ENCODE measurements at places on chromosomes 5 and 9.

DNA sequence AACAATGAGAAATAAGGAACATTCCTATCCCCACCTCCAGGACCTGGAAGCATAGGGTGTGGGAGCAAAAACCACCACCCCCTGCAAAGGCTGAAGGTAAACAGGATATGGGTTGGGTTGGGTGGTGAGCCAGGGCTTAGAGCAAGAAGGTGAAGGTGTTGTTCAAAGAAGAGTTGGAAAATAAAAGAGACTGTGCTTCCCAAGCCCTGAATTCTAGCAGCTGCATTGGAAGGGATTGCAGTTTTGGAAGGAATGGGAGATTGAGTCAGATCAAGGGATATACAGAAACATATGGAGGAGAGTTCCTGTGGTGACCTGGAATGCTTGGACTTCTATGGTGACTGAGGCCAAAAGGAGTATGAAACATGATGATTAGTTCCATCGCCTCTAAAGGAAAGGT is 24.7 kb upstream of the MTAP start:
- DNase-seq: peak; percentile 6

GRCh38 chr9:111148052-111149017 is 110.1 kb upstream of the LPAR1 start:
- DNase-seq: no peak

- DNase-seq: no peak
Measured at GRCh38 chr5:72541501-72542225, 34.5 kb upstream of the ZNF366 start.

DNA sequence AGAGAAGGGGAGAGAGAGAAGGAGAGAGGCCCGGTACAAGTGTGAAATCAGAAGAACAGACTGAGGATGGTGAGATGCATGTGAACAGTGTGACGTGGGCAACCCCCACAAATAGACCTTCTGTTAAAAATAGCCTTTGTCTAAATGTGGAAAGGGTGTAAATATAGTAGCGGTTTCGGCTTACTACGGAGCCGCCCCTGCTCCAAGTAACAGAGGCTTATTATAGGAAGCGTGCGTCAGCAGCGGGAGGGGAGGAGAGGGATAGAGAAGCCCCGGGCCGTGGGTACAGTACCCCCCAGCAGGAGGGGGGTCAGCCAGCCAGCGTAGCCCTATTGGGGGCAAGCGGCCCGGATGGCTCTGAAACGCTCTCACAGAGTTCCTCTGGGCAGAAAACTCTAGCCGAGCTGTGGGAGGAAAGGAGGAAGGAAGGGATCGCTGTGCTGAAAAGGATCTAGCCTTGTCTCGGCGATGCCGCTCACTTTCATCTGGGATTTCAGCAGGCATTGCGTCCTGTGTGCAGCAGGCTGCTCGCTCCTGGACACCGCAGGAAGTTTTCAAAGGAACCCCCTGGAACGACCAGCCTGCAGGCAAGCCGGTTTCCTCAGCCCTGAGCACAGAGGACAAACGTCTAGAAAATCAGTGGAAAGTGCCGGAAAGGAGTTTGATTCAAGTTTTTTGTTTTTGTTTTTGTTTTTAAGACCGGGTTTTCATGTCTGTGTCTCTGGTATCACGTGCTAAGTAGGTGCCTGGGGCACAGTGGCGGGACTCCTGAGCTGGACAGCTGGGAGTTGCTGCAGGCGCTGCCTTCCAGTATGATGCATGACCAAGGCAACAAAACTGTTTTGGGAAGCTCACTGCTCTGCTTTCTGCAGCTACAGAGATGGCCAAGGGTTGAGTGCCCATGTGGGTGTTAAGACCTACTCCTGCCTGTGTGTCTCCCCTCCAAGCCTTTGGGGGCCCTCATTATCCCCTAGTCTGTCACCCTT is 146.6 kb downstream of the SEC61B start:
- DNase-seq: peak; percentile 38

DNA sequence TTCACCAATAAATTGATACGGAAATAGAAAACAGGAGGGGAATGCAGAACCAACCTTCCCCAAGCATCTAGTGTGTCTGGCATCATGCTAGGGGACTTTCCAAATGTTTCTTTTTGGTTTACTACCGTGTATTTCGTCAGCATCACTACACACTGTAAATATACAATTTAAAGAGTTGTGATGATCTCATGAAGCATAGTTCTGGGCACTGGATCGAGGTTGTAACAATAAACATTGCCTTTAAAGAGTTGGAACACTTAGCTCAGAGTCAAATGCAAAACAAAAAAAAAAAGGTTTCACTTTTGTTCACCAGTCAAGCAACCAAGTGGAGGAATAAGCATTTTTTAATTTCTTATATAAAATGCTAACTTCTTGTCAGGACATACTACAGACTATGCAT is 2.9 kb upstream of the SCAI start:
- DNase-seq: no peak

DNA sequence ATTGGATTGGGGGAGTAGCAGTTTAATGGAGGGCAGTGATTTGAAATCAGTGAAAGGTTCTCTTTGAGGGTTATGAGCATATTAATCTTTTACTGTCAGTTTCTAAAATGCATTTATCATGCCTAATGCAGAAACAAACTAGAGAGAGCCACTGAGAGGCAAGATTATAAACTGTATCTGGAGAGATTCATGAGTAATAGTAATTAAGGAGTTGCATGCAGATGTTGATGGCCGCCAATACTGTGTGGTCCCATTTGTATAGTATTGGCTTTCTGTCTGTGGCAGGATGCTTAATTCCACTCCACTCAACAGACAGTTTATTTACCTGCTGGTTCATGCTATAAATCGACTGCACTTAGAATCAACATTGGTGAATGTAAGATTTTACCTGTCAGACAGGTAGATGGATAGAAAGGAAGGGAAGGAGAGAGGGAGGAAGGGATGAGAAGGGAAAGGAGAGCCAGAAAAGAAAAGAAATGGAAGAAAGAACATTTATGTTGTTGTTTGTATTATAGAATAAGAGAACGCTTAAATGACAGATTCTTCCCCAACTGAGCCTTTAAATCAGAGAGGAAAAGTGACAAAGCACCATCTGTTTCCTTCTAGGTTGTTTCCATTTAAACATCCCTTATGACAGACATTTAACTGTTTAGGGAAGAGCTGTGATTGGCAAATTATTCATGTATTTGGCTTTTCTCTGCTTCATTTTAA is 146.5 kb downstream of the PAM start:
- no peak for DNase-seq

DNA sequence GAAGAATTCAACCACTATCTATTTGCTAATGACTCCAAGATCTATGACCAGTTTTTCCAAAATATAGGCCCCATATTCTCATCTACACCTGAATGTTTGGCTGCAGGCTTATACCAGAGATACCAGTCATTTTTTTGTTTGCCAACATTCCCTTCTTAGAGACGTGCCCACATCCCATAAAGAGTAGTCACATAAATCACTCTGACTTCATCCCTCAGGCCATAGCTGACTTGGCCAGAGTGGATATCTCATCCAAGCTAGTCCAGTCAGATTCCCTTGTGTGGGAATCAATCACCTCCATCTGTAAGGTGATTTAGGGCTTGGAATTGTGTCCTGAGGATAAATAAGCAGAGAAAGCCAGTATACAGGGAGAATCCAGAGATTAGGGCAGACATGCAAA is 124.3 kb upstream of the SLC24A2 start:
- DNase-seq: no peak

DNA sequence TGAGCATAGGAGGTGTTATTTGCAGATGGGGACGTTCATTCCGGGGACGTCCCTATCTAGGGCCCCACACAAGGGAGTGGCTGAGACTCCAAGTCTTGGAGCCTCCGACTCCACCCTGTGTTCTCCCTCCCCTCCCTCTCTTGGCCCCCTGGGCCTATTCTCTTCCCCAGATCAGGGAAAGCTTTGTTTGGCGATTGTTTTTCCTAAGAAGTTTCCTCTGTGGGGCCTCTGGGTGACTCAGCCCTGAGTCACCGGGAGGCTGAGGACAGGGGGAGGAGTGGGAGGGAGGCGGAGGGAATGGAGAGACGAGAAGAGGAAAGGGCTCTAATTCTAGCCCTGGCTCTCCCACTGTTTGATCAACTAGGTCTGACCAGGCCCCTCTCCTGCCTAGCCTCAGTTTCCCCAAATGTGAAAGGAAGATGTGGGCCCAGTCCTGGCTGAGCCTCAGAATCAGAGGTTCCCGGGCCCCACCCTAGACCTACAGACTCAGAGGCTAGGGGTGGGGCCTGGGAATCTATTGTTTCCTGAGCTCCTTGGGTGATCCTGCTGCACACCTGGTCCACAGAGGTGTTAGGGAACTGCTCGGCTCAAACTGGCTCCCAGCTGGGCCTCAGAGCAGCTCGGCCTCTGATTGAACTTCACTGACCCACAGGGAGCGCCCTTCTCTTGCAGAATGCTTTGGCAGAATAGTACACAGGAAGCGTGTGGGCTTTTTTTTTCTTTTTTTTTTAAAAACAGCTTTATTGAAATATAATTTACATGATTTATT is 19.2 kb downstream of the GSN start:
- peak; percentile 96 for DNase-seq

- no peak for DNase-seq
Measured at GRCh38 chr5:87390576-87391199, 22.0 kb downstream of the CCNH start.

DNA sequence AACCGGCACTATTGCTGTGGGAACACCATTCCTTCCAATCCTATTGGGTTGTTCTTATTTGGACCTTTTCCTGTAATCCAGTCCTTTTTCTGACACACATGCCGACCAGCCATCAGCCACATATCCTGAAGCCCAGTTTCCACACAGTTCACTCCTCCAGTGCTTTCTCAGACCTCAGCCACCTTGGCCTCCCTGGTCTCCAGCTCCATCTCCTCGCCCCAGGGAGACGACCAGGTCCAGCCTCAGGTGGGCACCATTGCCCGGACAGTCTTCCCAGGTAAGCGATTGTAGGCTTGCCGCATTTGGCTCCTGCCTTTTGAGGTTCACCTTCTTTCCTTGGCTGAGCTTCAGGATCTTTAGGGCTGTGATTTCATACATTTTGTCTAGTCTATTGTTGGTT is 15.2 kb upstream of the TERT start:
- no peak for DNase-seq

GRCh38 chr5:83927140-83927733 is 206.6 kb upstream of the HAPLN1 start:
- peak; percentile 92 for DNase-seq

GRCh38 chr5:65307088-65307487 is 174.6 kb downstream of the ADAMTS6 start:
- DNase-seq: no peak

DNA sequence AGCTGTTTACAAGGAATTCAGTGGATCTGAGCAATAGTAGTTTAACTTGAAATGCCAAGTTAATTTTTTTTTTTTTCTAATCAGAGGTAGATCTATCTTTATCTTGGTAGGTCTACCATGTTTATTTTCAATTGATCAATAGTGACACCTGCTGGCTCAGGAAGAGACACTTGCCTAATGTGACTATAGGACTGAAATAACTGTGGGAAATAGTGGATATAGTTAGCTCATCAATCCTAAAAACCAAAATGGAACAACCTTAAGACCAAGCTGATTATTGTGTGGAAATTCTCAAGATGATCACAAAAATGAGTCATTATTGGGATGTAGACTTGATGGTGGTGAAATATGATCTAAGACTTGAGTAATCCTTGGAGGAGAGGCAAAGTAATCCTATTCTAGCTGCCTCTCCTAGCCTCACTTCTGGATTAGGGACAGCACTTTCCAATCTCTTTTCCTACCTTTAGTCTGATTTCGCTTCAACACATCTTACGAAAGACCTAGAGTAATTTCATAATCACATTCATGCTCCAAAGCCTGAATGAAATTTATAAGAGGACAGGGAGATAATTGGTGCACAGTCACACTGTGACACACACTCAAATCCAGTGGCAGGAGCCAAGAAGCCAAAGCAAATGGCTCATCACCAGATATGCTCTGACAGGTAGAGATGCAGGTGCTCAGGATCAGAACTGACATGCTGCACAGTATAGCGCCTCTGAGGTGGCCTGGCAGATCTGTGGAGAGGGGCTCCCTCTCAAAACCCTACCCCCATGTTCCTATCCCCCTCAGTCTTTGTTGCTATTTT is 156.3 kb downstream of the HMHB1 start:
- peak; percentile 72 for DNase-seq

DNA sequence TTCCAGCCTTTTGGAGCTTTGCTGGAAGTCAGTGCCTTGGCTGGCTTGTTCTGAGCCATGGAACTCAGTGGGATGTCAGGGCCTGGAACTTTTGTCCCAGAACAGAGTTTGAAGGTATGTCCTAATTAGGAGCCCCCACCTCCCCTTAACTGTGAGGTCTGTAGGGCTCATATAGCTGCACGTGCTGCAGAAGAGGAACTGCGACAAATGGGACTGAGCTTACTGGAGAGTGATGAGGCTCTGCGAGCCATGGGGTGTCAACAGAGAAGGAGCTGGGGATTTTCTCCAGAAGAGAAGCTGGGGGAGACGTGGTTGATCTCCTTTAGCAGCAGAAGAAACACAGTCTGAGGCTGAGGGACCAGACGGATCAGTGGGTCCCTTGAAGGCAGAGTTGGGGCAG is 10.9 kb downstream of the TMEM8B start:
- DNase-seq: no peak

- DNase-seq: peak; percentile 56
Measured at GRCh38 chr9:125700791-125701190, 6.2 kb downstream of the MAPKAP1 start.

DNA sequence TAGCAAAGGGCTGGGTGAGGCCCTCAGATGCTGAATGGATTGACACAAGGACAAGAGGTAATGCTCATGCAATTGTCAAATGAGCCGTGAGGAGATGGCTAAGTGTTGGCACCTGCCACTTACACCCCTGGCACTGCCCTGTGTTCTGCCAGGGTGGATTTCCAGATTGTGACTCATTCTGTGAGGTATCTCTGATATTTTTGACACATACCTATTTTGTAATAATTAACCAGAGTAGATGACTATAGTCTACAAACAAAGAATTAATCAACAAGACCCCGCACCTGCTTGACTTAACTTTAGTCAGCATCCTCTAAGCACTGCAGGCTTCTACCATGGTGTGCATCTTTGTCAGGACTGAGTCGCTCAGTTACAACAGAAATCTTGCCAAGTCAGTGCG is 200.8 kb downstream of the DIRAS2 start:
- no peak for DNase-seq

GRCh38 chr5:123928401-123928800 is 416.4 kb downstream of the CSNK1G3 start:
- no peak for DNase-seq

DNA sequence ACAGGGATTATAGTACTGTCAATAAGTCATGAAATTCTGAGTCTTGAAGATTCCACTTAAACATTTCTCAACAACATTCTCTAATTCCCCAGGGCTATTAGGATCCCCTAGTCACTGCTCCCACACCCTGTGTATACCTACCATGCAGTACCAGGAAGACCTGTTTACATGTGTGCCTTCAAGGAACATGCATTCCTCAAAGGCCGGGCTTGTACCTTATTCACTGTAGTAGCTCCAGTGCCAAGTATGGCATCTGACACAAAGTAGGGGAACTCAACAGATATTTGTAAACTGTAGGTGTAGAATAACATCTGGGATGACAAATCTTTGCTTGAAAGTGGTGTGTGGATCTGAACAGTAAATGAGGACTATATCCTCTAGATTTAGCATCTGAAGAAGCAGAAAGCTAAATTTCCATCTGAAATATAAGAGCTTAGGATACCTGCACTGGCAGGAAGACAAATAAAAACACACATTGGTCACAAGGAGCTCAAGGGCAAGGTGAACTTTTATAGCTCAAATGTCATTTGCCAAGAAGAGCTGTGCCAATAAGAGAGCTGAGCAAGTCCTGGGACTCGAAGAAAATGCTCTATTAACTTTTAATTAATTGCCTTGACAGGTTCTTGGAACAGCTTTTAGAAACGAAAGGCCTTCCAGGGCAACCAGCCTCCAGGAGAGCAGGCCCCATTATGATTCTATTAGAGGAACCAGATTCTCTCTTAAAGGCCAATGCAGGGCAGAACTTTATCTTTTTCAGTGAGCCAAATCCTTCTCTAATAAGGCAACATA is 52.3 kb upstream of the MYOT start:
- DNase-seq: no peak

Data from GM23338 (cell line).